ENCODE measurements at places on chromosomes 11 and 22.

GRCh38 chr11:125345421-125346178 is 150.5 kb downstream of the FEZ1 start:
- DNase-seq: no peak

DNA sequence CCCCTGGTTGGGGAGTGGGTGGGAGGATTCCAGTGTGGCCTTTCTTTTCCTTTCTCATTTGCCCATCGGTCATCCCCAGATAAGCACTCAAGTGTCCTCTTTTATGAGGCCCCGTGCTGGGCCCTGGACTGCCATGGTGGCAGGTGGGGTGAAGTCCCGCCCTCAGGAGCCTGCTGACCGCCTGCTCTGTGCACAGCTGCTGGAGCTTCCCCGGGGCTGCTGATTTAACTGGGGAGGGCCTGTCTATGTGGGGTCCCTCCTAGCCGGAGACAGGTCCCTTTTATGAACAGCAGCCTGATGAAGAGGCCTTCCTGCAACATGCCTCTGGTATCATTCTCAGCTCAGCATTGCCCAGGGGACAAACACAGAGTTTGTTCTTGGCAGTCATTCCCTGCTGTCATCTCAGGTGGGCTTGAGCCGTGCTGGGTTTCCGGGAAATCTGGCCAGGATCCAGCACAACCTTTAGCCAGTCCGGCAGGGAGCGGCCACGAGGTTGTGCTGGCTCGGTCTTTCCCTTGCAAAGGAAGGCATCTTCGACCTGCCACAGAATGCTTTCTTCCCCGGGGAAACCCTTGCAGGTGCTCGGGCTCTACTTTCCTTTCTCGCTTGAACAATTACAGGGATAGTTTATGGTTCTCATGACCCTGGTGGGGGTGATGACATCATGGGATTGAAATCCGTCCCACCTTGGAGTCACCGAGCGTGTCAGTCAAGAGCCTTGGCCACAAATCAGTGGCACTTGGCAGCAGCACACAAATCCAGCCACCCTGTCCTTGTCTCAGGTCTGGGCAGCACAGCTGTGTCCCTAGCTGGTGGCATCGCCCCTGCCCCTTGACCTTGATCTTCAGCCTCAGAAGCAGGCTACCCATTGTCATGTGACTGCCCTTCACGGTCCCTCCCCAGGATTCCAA is 20.1 kb downstream of the ST14 start:
- DNase-seq: peak; percentile 72

DNA sequence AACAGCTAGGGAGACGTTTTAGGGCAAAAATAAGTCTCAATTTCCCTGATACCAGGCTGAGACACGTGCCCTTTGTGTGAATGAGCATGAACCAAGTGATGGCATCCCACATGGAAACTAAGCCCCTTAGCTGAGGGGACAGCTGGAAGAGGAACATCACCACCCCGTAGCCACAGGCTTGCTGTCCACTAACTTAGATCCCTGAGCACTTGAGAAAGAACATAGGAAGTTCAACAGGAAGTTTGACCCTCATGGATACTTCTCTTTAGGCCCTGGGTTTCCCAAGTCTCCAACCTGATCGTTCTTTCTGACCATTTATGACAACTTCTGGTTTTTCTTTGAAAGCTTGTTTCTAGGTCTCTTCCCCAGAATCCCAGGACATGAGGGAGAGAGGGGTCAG is 11.6 kb upstream of the CKAP5 start:
- no peak for DNase-seq

DNA sequence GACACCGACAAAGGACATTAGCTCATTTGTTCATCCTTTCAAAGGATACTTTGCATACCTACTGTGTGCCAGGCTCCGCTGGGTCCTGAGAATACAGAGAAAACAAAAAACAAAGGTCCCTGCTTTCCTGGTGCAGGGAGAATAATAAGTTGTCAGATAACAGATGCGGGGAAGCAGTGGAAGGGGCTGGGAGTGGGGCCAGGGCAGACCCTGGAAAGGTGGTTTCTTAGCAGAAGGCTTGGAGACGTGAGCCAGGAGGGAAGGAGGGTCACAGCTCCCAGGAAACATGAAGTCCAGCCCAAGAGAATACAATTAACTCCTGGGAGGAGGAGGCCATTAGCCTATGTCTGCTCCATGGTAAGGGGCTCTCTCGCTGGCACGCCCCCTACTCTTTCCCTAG is 9.8 kb upstream of the ANO1 start:
- no peak for DNase-seq

DNA sequence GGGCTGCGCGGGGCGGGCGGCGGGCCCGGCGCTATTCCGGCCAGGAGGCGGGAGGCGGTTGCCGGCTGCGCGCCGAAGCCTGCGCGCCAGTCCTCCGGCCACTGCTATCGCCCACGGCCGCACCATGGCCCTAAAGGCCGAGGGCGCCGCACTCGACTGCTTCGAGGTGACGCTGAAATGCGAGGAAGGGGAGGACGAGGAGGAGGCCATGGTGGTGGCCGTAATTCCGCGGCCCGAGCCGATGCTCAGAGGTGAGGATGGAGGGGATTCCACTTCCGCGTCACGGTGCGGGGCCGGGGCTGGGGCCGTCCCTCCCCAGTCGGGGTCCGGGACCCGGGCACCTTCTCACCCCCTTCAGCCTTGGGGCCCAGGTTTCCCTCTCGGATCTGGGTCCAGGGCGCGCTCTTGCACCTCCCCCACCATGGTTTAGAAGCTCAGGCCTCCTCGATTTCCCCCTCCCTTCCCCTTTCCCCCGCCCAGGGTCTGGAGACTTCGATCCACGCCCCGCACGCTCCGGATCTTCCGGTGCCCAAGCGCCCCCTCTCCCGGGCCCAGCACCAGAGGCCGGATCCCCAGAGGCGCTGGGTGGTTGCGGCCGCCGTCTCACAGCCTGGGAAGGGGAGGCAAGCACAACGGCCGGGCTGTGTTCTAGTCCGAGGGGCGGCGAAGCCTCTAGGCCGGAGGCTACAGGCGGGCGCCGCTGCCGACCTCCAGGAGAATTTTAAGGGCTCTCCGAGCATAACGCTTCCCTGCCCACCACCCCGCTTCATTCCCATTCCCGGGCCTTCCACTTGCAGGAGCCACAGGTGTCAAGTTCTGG is 517 bp downstream of the SPINDOC start:
- peak; percentile 49 for DNase-seq

- DNase-seq: no peak
These were observed 12.8 kb upstream of the CLPB start for GRCh38 chr11:72446929-72447769.

DNA sequence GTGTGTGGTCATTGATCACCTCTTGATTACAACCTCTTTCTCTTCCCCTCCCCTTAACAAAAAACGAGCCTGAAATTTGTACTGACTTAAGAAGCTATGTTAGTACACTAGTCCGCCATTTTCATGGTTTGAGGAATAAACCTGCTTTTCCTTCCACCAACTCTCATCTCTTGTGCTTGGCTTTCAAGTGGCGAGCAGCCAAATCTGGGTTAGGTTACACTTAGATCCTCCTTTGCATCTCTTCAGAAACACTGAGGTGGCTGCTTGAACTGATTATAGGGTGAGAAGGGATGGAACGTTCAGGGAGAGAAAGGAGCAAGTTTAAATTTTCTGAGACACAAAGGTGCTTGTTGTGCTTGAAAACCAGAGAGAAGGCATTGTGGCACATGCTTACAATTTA is 2171.4 kb downstream of the LRRC4C start:
- no peak for DNase-seq

GRCh38 chr11:77071671-77072605 is 5.2 kb downstream of the CAPN5 start:
- no peak for DNase-seq

DNA sequence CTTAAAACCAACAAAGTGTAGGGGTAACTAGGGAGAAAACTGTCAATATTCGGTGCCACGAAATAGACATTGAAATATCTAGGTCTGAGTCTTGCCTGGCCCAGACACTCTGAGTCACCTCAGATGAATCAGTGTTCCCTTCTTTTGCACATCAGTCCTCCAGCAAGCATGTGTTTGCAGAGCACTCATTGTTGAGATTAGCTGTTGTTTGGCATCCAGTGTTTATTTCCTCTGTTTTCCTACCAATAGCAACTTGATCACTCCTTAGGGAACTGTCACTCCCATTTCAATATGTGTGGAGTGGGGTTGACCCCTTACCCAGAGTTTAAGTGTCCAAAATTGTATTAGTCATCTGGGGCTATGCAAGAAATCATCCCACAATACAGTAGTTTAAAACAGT is 4.7 kb upstream of the ASCC2 start:
- no peak for DNase-seq

Data from NCI-H510A (cell line).